ENCODE measurements at places on chromosomes 6 and 20. TPM values are rescaled to one million over a fixed set of nuclear protein-coding genes. Genes with fewer than 3 reads are reported as not detected.
A peak's percentile ranks its signal among the peaks of the same experiment; 100 is the strongest.

DNA sequence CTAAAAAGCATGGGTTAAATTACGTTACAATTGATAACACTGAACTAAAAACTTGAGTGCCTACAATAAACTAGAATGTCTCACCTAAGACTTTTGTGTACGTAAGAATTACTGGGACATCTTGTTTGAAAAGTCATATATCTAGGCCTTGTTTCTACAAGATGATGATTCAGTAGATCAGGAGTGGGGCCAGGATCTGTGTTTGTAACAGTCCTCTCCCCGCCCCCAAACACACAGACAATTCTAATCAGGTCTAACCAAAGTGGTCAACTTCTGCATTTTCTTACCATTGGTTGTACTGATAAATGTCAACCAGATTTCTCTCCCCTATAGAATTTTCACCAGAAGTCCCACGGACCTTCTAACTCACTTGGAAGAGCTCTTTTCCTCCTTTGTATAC is 56.9 kb downstream of the RAMACL start:
- DNase-seq: no peak

- no peak for DNase-seq
Observed at GRCh38 chr20:60974022-60974421, 278.0 kb upstream of the CDH4 start.

DNA sequence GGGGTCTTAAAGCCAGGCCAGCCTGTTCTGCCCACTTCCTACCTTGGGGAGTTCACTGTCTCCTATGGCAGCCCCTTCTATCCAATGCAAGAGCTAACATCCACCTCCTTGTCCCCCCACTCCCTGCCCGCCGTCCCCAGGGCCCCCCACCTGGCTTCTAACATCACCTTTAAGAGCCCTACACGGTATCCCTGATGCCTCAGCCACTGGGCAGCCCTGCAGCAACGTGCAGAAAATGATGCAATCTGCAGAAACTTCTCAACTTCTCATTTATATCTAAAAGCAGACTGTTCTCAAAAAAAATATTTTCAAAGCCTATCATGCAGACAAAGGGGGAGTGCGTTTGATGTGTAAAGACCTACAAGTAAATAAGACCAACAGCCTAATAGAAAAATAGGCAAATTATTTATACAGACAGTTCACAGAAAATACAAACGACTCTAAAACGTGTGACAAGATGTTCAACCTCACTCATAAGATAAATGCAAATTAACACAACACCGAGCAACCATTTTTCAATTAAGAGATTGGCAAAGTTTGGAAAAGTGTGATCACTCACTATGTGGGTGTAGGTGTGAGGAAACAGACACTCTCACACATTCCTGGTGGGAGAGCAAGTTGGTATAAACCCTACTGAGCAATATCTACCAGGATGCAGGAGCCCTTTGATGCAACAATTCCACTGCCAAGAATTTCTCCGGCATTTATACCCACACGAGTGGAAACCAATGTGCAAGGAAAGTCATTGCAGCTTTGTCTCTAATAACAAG is 15.1 kb upstream of the HCK start:
- DNase-seq: no peak

DNA sequence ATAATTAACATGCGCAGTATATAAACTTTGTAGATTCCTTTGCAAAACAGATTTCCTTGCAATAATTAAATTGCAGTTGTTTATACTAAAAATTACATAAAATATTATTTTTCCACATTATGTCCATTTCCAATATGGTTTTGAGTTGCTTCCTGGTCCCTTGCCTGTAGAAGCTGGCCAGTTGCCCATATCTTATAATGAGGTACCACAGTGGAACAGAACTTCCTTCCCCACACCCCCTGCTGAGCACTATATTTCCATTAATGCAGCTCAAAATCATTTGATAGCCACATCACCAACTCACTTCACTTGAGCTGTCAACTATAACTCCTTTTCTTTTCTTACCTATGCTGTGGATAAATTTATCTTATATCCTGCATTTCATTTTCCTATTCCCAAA is 194.6 kb downstream of the DST start:
- no peak for DNase-seq

- DNase-seq: no peak
Observed at GRCh38 chr6:96853083-96853482, 15.8 kb upstream of the GPR63 start.

DNA sequence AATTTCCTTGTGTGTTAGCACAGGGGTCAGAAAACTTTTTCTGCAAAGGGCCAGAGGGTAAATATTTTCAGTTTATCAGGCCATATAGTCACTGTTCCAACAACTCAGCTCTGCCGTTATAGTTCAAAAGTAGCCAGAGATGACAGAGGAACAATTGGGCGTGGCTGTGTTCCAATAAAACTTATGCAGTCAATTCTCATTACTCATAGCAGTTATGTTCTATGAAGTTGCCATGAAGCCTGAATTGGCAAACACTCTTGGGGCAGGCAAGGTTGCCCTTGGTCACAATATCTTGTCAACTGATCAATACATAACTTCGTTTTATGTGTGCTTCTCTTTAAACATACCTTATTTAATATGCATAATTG is 304.2 kb downstream of the TFAP2C start:
- DNase-seq: no peak

DNA sequence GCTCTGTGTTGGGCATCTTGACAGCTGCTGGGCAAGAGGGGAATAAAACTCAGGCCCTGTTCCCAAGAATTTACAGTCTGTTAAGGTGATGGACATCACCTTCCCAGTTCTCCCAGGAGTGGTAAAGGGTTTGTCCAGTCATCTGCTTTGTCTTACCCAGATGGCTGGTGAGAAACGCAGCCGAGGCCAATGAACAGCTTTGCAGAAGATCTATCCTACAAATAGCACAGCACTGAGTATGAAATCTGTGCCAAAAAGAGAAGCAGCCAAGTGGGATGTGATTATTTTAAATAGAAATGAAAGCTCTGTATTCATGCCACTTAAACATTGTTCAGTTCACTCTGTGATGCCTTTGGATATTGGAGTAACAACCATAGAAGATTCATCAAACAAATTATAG is 132.7 kb upstream of the SLC22A16 start:
- no peak for DNase-seq

DNA sequence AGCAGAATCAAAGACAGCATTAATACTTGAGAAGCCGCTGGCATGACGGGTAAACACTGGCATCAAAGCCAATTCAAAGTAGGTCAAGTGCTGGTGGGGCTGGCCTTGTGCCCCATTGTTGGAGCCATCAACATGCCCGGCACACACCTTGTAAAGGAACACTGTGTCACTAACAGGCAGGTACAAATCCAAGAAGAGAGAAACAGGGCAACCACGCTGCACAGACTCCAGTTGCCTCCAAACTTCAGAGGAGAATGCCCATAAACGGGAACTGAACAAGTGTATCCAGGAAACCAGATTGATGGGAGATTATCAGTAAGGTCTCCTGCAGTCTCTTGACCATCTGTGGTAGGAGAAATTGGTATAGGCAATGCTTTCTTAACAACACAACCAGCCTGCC is 127.0 kb upstream of the STXBP5 start:
- DNase-seq: no peak

NRN1 gene
- total RNA-seq: 4.1 TPM

CBLN4 gene
- total RNA-seq: not detected

GRCh38 chr20:50113420-50114224 is 672 bp upstream of the UBE2V1 start:
- DNase-seq: no peak

DNA sequence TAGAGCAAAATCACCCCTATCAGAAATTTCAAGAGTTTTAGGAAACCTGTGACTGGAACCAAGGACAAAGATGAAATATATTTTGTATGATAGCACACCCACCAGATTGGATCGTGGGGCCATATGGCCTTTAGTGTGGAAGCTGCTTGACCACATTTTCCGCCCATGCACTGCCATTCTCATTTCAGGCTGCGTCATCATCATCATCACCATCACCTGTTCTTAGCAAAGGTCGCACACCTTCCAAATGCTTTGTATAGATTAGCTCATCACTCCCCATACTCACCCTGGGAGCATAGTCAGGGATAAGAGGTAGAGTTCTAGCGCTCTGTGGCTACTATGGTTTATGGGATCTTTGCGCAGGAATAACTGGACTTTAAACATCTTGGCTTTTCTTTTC is 185.7 kb downstream of the MTHFD1L start:
- DNase-seq: no peak

- no peak for DNase-seq
Observed at GRCh38 chr6:113496166-113496565, 361.0 kb upstream of the MARCKS start.

LRRC1 gene
- 4.0 TPM for total RNA-seq

SAPCD1 gene
- 10.7 TPM for total RNA-seq

CST7 gene
- 178 TPM for total RNA-seq

DNA sequence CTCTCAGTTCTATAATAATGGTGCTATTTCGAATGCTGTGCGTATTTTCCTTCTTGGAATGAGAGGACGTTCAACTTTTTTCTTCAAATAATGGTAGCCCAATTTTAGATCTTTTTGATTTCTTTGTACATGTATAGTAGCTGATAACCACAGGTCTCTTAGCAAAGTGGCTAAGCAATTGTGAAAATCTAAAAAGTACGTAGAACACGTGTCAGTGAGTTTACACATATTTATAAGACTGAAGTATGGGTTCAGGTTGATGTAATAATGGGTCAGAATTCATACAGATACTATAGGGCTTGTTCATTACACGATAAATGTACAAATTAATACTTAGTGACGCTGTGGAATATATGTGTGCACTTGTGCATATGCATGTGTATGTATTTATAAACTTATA is 1.3 kb downstream of the SMIM13 start:
- no peak for DNase-seq

CRISP3 gene
- not detected for total RNA-seq

DNA sequence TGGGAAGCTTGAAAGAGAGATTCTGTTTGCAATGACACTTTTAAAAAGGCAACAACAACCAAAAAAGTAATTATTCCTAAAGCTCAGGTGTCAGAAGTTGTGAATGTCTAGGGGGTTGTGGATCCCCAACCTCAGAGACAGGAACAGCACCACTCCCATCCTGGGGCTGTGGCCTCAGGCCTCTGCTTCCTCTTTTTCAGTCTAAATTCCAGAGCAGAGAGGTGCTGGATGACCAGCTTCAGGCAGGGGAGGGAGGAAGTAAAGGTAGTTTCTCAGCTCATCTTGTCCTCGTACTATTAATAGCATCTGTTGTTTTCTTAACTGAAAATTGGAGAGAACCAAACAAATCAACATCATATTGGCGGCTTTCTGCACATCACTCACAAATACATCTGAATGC is 8.3 kb downstream of the NT5E start:
- DNase-seq: no peak

DNA sequence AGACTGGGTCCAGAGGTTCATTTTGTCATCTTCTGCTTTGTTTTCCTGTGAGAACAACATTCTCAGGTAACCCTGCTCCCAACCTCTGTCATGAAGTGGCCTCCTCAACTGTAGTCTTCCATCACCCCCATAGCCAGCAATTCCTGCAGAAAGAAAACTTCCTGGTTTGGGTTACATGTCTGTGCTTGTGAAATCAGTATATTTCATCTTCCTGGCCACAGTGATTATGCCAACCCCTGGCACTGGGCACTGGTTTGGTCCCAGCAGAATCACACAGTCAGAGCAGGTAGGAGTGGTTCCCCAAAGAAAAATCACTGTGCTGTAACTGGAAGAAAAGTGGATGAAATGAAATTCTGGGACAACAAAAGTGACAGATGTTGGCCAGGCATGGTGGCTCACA is 52.5 kb downstream of the CRYBG1 start:
- no peak for DNase-seq

CALHM6 gene
- total RNA-seq: 11.2 TPM

SYTL3 gene
- total RNA-seq: 135 TPM

DNA sequence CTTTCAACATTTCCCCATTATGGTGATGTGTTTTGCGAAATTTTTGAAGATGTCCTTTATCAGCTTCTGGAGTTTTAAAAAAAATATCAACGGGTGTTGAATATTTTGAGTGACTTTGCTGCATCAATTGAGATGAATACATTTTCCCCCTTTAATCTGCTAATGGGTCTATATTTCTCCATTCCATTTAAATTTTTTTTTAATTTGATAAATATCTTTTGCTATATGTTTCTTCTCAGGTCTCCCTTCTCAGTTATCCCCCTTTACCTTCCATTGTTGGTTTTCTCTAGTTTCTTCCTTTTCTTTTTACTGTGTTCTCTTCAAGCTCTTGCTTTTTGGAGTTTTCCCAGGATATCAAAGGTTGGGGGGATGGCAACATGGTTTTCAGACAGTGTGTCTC is 1.4 kb upstream of the KIFC1 start:
- DNase-seq: no peak

- DNase-seq: no peak
Observed at GRCh38 chr6:21149470-21149869, 444.1 kb upstream of the SOX4 start.

DNA sequence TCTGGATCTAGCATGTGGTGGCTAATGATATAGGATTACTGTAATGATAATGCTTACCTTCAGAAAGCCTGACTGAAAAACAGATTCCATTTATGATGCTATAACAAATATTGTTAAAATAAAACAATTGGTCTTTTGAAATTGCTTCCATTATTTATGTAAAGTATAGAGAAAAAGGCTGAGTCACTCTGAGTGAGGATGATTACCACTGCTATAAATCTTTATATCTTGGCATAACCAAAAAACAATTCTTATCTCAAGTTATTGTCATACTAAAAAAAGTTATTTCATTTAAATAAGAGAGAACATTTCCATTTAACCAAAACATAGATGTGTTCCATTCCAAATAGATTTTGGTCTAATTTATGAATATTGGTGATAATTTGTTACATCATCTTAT is 53.0 kb upstream of the DST start:
- no peak for DNase-seq

DNA sequence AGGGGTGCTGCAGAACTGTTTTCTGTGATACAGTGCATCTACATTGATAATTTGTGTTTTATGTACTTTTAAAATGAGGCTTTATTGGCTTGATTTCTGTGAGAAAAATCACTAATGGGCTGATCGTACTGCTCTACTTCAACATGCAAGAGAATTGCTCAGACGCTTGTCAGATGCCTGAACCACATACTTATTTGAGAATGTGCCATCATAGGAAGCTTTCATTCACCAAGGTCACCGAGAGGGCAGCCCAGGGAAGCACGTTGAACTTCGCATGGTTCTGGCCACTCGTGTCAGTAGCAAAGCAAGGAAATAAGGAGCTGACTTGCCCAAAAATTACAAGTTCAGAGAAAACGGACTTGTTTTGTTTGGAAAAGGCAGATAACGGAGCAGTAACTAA is 168.5 kb upstream of the AKAP12 start:
- DNase-seq: no peak

- DNase-seq: no peak
Observed at GRCh38 chr6:143198312-143198711, 137.6 kb downstream of the AIG1 start.

- peak; percentile 50 for DNase-seq
Observed at GRCh38 chr6:3209114-3210023, 18.1 kb downstream of the TUBB2B start.

GRCh38 chr6:138494312-138494711 is 5.0 kb downstream of the NHSL1 start:
- no peak for DNase-seq

Measured in activated CD4-positive, alpha-beta memory T cell treated with anti-CD3 and anti-CD28 coated beads, Interleukin-2, amount 10 ng/mL, durations not matched to agents 7 days and 5 days (primary cell).